ENCODE measurements at places on chromosomes 4 and X.

- no peak for DNase-seq
These were observed 50.0 kb upstream of the GPC4 start for GRCh38 chrX:133465254-133465653.

GRCh38 chrX:87900320-87900908 is 382.8 kb downstream of the KLHL4 start:
- DNase-seq = no peak

- no peak for DNase-seq
These were observed 698.0 kb downstream of the FAT4 start for GRCh38 chr4:126012691-126013290.

DNA sequence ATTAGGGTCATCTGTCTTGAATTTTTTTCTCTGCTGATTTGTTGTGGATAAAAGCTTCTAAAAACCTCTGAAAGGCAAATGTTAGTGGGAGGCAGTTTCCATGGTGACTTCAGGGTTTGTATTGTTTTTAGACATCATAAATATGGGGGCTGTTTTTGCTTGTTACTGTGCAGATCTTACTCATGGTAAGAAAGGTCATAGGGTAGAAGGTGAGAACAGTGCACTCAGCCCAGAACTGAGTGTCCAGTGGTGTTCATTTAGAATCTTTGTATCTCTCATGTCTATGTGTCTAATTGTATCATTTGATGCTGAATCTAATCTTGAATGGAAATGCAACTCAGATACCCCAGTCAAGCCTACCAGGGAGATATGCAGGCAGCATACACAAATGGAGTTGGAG is 609.8 kb downstream of the ZNF674 start:
- no peak for DNase-seq

DNA sequence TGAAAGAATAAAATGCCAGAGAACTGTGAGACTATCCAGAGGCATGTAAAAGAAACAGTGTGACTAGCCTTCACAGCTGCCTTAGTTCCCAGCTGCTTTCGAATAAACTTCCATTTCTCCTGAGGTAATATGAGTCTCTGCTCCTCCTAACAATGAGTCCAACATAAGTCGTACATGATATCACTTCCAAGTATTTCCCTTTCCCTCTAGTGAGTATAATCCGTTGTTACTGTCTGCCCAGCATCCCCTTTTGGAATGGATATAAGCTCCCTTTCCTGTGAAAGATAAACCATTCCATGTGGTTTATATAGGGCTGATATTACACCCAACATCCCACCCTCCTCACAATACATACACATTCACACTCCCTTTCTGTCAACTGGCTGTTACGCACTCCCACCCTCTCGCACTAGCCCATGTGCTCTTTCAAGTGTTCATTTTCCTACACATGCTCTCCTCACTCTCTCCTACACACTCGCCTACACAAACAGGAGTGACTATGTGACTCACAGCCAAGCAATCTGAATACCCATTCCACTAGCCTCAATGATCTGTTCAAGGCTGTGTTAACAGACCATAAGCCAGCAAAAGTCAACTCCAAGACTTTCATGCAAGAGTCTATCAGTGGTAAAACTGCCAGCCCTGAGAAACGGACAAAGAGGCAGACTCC is 5.0 kb downstream of the NAF1 start:
- no peak for DNase-seq

- no peak for DNase-seq
These were observed 527.2 kb upstream of the PRKX start for GRCh38 chrX:4240541-4241194.

GRCh38 chrX:152960115-152960514 is 33.8 kb downstream of the PNMA5 start:
- no peak for DNase-seq

GRCh38 chrX:3712870-3713224 is 602 bp downstream of the PRKX start:
- no peak for DNase-seq

DNA sequence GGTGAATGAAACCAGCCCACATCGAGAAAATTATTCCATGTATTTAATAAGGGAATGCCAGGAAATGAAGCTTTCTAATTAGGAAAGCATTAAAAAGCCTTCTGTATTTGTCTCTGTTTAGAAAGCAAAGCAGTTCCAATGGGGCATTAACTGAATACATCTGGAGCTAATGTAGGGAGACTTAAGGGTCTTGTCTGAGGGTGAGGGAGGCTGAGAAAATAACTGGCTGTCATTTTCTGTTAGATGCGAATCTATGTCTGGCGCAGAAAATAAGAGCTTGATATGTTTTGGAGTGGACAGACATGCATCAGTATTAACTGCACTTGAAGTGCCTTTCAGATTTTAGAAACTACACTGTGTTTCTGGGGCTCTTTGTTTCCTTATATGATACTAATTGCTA is 111.3 kb downstream of the KLHL8 start:
- no peak for DNase-seq

- DNase-seq = no peak
These were observed 262.6 kb downstream of the STIM2 start for GRCh38 chr4:27123123-27123768.

- no peak for DNase-seq
These were observed 52.1 kb downstream of the ZNF157 start for GRCh38 chrX:47422444-47422843.

GRCh38 chr4:38928974-38929373 is 61.4 kb downstream of the FAM114A1 start:
- no peak for DNase-seq

GRCh38 chrX:27599928-27600327 is 9.8 kb downstream of the DCAF8L2 start:
- DNase-seq = no peak

DNA sequence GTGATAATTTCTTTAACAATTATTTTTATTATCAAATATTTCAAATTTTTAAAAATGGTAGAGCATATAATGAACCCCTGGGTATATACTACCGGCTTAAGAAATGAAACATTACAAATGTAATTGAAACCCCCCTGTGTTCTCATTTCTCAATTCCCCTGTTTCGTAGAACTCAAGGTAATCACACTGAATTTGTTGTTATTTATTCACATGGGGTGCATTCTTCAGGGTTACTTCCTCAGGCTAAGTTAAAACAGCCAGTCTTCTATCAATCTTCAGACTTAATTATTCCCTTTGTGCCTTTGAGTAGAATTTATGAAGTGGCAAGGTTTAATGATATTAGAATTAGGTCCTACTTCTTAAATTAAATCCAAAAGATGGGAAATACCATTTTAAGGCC is 128.2 kb downstream of the ANAPC10 start:
- DNase-seq = no peak

- no peak for DNase-seq
These were observed 27.5 kb downstream of the TSPAN5 start for GRCh38 chr4:98630737-98631454.

DNA sequence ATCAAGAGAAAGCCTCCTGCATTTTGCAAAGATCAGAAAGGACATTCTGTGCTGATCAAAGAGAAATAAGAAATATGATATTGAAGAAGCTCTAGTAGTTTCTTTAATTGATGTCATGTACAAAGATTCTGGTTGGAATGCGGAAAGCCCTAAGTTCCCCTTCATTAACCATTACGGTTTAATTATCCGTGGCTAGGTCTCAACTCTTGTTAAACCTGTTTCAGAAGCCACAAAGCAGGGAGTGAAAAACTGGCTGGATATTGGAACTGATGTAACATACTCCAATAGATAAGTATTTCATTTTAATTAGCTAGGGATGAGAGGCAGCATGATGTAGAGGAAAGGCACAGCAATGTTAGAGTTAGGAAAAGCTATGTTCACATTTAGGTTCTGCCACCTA is 55.7 kb downstream of the SPANXN3 start:
- DNase-seq = no peak

- DNase-seq = no peak
These were observed 160.4 kb downstream of the CPEB2 start for GRCh38 chr4:15162465-15163283.

DNA sequence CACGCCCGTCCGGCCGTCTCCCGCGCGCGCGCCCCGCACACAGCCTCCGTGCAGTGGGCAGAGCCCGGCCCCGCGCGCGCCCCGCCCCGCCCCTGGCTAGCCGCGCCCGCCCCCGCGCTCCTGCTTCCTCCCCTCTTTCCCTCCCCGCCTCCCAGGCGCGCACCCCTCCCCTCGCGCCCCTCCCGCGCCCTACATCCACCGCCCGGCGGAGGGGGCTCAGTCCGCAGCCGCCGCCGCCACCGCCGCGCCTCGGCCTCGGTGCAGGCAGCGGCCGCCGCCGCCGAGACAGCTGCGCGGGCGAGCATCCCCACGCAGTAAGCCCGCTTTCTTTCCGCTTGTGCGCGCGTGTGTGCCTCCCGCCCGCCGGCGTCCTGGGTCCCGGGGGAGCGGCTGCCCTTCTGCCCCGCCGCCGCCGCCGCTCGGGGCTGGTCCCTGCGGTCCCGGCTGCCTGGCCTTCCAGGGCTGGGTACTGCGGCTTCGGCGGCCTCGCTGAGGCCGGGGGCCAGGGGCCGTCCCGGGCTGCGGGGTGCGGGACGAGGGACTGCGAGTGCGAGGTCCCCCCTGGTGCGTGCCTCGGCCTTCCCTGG is at the start of gene FHL1:
Gene FHL1, plus strand, starts transcription at position 219 of the 587 bp plus-strand sequence.
- DNase-seq = peak; percentile 6

DNA sequence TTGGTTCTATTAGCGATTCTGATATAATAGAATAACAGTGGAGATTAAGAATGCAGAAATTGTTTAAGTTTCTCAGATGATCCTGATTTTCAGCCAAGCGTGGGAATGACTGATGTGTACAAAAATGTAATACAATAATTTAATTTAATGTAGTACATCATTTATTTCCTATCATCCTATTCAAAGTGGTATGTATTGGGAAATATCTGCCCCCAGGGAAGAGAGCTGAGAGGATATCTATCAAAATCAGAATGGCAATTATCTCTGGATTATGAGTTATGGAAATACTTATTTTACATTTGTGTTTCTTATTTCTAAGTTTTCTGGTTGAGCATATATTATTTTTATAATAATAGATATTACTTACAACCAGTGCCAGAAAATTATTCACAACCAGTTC is 3.9 kb downstream of the FABP2 start:
- DNase-seq = no peak

DNA sequence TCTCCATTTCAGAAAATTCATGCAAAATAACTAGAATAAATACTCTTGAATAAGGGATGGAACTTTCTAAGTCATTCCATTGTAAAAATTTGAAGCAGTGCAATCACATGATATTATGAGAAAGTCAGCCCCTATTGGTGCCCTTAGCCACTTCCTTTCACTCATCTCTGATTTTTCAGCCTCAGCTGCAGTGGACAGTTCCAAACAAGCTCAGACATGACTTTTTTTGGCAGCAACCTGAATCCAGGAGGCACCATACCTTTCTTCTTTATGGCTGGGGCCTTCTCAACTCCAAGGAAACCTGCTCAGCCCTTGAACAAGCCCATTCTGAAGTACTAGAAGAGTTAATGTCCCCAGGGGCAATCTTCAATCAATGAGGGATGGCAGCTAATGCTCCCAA is 40.5 kb downstream of the MAPK10 start:
- no peak for DNase-seq

DNA sequence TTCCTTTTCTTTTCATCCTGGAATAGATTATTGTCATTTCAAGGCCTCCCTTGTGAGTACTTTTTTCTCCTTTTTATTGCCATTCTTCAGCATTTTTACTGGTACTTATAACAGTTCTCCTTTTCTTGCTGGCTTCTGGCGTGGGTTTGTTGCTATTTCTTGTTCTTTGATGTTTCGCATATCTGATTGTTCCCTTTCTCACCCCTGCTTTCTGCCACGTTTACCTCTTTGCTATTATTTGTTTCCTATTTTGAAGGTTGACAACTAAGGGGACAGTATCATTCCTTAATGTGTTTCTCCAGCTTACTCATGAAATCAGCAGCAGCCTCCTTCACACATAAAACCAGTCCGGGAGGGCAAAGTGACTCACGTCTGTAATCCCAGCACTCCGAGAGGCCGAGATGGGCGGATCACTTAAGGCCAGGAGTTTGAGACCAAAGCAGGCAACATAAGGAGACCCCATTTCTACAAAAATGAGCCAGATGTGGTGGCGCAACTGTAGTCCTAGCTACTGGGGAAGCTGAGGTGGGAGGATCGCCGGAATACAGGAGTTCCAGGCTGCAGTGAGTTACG is 72.6 kb downstream of the DMD start:
- no peak for DNase-seq

GRCh38 chr4:75018811-75019479 is 86.0 kb downstream of the PARM1 start:
- DNase-seq = no peak

DNA sequence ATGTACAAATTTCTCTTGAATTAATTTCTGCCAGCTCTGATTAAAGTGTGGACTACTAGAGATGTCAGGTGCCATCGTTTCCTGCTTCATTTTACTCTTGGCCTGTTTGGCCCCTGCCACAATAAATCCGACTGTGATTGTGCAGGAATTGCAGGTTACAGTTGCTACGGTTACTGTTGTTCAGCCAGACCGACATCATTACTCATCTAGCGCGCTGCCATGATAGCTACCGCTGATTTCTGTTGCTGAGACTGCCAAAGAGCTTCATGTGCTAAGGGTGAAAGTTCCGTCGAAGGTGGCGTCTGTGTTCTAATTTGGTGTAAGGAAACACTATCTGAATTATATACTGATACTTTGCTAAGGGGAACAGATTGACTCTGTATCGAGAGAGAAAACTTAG is 22.1 kb downstream of the SLIT2 start:
- DNase-seq = no peak

- DNase-seq = no peak
These were observed 11.8 kb upstream of the HSD17B10 start for GRCh38 chrX:53445977-53446376.

DNA sequence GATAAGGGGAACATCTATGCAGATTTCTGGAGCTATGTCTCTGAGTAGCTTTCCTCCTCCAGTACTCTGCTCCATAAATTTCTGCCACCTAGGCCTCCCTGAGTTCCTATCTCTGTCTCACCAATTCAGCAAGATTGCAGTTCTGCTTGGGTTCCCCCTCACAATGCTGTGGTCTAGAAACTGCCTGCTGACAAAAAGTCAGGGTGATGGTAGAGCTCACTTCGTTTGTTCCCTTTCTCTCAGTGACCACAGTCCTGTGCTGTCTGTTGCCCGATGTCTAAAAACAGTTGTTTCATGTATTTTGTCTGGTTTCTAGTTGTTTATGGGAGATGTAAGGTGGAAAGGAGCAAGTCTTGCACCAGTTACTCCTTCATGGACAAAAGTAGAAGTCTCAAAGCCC is 41.1 kb downstream of the AMMECR1 start:
- no peak for DNase-seq

GRCh38 chrX:6383917-6384316 is 151.0 kb downstream of the VCX3A start:
- DNase-seq = no peak

DNA sequence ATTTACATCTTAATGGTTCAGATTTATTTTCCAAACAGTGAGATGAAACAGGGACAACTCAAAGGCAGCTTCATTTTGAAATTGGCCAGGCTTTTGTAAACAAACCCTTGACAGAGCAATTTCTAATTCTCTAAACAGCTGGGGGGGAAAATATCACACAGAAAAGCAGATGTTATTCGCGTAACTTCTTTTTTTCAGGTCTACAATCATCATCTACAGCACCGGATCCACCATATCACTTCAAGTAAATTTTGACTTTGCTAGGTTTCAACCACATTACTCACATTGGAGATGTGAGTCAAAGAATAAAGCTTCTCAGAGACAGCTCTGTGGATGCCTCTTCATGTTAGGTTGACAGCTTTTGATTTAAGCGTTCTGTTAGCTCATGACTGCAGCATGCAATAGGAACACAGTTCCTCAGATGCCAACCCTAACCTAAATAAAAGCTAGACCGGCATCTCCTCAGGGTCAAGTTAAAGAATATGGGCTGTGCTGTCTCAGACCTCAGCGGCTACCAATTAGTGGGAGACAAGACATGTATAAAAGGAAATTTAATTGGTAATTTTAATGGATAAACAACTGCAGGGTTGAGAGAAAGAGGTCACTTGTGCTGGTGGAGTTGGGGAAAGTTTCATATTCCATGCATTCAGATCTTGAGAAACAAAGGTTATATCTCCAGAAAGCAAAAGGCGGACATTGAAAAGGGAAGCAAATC is 26.8 kb downstream of the AMELX start:
- no peak for DNase-seq
